ENCODE measurements at places on chromosomes 12 and 14.

GRCh38 chr12:26786865-26787514 is 46.0 kb downstream of the ITPR2 start:
- no peak for DNase-seq

GRCh38 chr14:23530375-23531055 is 21.1 kb downstream of the ZFHX2 start:
- no peak for DNase-seq

- no peak for DNase-seq
Measured at GRCh38 chr12:48054955-48055821, 50.7 kb downstream of the SENP1 start.

GRCh38 chr14:45070215-45070614 is 13.7 kb upstream of the PRPF39 start:
- no peak for DNase-seq

DNA sequence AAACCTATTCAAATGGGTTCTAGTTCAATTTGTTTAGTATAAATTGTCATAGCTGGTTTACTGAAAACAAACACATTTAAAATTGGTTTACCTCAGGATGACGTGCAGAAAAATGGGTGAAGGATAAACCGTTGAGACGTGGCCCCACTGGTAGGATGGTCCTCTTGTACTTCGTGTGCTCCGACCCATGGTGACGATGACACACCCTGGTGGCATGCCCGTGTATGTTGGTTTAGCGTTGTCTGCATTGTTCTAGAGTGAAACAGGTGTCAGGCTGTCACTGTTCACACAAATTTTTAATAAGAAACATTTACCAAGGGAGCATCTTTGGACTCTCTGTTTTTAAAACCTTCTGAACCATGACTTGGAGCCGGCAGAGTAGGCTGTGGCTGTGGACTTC is 8.3 kb downstream of the CALM1 start:
- no peak for DNase-seq

GRCh38 chr14:90193925-90194324 is 62.4 kb upstream of the PSMC1 start:
- DNase-seq: no peak

DNA sequence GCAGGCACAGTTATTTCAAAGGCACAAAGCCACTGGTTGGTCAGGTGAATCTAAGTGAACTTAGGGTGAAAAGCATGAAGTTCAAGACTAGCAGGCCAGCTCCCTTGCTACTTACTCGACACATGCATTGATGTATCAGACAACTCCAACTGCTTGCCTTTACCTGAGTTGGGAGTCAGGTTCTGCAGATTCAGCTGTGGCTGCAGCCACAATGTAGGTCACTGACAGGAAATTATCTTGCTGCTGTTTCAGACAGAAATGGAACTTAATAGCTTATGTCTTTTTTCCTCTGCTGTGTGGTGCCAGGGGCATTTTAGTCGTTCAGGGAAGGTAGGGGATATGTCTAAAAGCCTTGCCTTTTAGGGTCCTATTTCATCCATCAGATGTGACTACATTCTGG is 125.6 kb upstream of the RPH3A start:
- no peak for DNase-seq

- DNase-seq: no peak
Measured at GRCh38 chr14:64788706-64789105, 84.5 kb downstream of the PLEKHG3 start.

DNA sequence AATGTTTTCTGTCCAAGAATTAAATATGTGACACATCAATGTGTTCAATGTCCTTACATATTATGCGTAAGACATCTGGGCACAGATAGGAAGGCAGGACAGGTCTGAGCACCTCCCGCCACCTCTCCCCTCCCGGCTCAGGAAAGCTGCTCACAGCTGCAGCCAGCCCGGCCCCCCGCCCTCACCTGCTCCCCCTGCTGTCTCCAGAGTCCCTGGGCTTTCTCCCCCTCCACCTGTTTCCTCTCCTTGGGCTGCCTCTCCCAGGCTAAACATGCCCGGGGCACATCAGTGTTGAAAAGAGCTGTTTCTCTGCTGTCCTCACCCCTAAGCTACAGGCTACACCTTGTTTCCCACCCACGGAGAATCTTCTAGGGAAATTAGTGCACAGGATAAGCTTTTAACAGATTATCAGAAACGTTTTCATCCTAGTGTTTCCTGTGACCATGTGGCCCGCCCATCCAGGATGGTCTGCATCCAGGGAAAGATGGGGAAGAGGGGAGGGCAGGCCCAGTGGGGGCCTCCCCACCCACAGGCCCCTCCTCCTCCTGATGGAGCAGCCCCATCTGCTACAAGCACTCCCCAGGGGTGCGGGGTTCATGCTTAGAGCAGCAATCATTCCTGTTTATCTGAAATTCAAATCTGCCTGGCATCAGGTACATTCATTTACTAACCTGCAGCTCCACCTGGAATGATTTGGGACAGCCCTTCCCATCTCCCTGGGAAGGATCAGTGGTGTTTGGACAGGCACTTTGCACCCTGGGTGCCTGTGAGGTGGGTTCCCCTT is 273.8 kb upstream of the SFSWAP start:
- no peak for DNase-seq

DNA sequence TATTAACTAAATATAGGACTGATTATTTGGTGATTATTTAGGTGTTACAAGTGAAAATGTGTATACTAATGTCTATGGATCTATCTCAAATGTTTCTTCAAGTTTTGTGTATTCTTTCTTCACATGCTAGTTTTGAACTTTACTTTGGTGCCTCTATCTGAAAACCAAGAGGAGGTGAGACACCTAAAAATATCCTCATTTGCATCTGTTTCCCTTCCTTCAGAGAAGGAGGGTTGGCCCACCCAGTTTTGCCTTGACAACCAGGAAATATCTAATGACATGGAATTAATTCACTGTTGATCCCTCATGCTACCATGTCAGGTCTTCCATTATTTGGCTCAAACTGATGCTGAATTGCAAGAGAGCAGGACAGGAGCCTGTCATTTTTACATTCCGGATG is 500.4 kb downstream of the NELL2 start:
- DNase-seq: no peak
